ENCODE measurements at places on chromosomes 1 and 21. TPM values are rescaled to one million over a fixed set of nuclear protein-coding genes. Genes with fewer than 3 reads are reported as not detected.

ZNF648 gene
- not detected for total RNA-seq

CACNA1S gene
- total RNA-seq = not detected

LRRC52 gene
- total RNA-seq = not detected

ZC3H12A gene
- total RNA-seq = 9.4 TPM

SERPINC1 gene
- 0.64 TPM for total RNA-seq

CAPN9 gene
- not detected for total RNA-seq

CHI3L1 gene
- total RNA-seq = 0.10 TPM
